ENCODE measurements at places on chromosomes 4 and X.
A peak's percentile ranks its signal among the peaks of the same experiment; 100 is the strongest.

DNA sequence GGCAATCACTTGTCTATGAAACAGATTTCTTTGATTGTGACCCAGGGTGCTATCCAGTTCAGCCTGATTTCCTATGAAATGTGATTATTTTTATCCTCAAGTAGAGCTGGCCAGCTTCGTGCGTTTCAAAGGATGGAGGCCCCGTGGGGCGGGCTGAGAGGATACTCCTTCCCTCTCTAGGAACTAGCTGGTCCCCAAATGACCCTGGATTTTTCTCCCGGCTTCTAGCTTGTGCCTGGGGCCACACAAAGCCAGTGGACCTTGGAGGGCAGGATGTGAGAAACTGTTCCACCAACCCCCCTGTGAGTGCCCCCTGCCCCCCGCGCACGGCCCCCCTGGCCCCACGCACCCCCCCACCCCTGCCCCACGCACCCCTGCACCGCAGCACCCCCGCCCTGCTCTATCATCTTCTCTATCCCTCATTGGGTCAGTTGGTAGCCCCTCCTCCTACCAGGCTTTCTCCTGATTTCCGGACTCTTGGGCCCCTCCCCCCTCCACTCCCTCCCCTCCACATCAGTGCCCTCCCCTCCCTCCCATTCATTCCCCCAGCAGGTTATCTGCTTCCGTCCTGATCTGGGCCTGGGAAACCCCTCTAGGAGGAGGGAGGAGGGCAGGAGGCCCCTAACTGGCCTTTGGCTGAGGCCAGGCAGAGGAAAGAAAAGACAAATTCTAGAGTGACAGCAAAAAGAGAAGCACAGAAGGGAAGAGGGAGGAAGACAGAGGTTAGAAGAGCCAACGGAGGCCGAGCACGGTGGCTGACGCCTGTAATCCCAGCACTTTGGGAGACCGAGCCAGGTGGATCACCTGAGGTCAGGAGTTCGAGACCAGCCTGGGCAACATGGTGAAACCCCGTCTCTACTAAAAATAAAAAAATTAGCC is 3.3 kb downstream of the XPNPEP2 start:
- H3K4me1 ChIP-seq, result no peaks in the 10 kb centered on the region

- H3K4me1 ChIP-seq, result peaks cover 9% of the 10 kb centered on the region
- DNase-seq, result peak; percentile 87
- H3K36me3 ChIP-seq, result no peaks in the 10 kb centered on the region
- no peaks in the 10 kb centered on the region for H3K27me3 ChIP-seq
- peak overlapping the region; percentile 89 for H3K27ac ChIP-seq
- H3K4me3 ChIP-seq, result peak overlapping the region; percentile 89
Observed at GRCh38 chr4:120065974-120066516, 603 bp downstream of the MAD2L1 start.

GRCh38 chrX:38183596-38183995 is 37.1 kb downstream of the SRPX start:
- DNase-seq, result no peak
- no peaks in the 10 kb centered on the region for H3K4me1 ChIP-seq
- H3K4me3 ChIP-seq, result no peak overlapping the region

DNA sequence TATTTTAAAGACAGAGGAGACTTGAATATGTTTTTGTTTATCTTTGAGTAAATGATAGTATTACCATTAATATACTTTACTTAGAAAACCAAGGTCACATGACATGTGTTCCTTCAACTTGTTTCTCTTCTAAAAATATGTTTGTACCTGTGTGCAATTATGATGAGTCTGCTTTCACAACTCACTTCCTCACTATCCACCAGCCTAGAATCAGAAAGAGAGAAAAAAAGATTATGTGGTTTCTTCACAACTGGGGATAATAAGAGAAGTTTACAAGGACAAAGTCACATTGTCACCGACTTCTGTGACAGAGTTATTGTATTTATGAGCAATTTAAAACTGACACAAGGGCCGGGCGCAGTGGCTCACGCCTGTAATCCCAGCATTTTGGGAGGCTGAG is 1112.1 kb downstream of the RPA4 start:
- no peaks in the 10 kb centered on the region for H3K36me3 ChIP-seq
- no peaks in the 10 kb centered on the region for H3K27me3 ChIP-seq
- H3K4me3 ChIP-seq, result no peak overlapping the region

DNA sequence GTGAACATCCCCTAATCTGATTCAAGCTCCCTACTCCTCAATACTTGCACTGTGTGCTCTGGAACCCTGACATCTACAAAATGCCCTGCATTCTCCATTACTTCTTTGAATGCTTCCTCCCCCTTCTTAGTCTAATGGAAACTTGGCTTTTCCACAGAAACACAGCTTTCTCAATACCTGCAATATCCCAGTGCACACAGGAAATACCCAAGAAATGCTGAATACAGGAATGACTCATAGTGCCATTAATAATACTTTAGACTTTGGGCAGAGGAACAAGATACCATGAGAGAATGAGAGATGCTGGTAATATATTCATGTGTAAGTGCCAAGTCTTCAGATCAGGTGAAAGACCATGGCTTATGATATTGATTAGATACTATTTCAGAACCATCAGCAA is 5.6 kb downstream of the QRFPR start:
- H3K4me3 ChIP-seq, result no peak overlapping the region
- H3K27ac ChIP-seq, result no peak overlapping the region
- DNase-seq, result no peak
- H3K36me3 ChIP-seq, result no peaks in the 10 kb centered on the region

DNA sequence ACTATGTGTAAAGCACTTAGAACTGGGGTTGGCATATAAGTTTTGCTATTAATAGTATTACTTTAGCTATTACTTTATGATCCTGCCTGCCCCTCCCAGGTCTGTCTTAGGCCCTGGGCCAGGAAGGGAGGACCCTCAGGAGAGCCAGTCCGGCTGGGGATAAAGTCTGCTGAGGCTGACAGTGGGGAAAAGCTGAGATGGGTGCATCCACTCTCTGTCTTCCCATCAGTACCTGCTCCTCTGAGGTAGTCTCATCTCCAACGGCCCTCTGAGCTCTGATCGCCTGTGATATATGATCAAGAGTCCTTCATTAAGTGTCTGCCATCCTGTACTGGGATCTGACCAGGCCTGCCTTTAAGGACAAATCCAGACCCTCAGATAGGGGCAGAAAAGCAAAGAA is 156.5 kb upstream of the PJA1 start:
- H3K4me3 ChIP-seq, result no peak overlapping the region
- no peaks in the 10 kb centered on the region for H3K36me3 ChIP-seq
- no peak for DNase-seq
- no peak overlapping the region for H3K27ac ChIP-seq

GRCh38 chrX:145953628-145954027 is 136.0 kb downstream of the SLITRK2 start:
- no peak for DNase-seq
- no peaks in the 10 kb centered on the region for H3K36me3 ChIP-seq
- H3K4me1 ChIP-seq, result no peaks in the 10 kb centered on the region
- H3K27me3 ChIP-seq, result no peaks in the 10 kb centered on the region

DNA sequence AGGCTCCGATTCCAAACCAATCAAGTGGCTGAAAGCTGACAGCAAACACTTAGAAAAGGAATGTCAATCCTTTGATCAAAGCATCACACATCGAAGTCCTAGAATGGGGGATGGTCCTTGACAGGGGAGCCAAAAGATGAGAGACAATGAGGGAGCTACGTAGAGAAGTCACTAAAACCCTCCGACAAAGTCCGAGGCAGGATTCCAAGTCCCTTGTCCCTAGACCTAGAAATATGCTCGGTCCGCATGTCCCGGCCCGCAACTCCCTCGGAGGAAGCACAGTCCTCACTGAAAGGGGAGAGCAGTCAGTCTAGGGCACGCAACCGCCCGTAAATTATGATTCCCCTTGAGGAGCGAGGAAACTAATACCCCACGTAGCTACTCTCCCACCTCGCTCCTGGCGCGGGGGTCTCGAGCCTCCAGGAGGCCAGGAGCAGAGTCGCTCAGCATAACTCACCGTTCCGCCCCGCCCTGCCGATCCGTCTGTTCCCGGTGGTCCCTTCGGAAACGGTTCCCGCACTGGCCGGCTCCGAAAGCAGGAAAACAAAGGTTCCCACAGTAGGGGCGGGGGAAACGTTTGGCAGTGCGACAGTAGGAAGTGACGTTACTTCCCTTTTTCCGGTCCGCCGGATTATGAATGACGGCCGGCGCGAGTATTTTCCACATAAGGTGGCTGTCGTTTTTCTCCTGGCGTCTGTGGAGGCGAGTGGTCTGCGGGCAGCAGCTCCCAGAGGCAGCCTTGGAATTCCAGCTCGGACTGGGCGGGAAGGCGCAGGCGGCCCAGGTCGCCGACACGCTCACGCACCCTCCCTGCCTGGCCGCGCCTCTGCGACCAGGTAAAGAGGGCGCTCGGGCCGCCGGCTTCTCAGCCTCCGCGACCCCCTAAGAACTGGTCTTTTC is at the start of the genes GSTCD and INTS12:
GSTCD (plus strand) TSS at position 604 of the 900 bp plus-strand sequence. CDS start 8,830 bp downstream, outside the sequence.
INTS12 (minus strand) TSS at position 509 of the 900 bp plus-strand sequence. CDS start 8,684 bp downstream, outside the sequence.
- peak; percentile 97 for DNase-seq
- H3K27ac ChIP-seq, result peak within 1 kb of the TSS; percentile 48
- no peaks in the 10 kb centered on the region for H3K27me3 ChIP-seq
- no peaks in the 10 kb centered on the region for H3K4me1 ChIP-seq

- H3K36me3 ChIP-seq, result no peaks in the 10 kb centered on the region
- H3K27me3 ChIP-seq, result no peaks in the 10 kb centered on the region
- DNase-seq, result no peak
- H3K4me3 ChIP-seq, result no peak overlapping the region
Observed at GRCh38 chr4:3271131-3271530, 21.7 kb upstream of the RGS12 start.

GRCh38 chrX:123481913-123482851 is 250.7 kb downstream of the THOC2 start:
- H3K4me3 ChIP-seq, result no peak overlapping the region
- no peaks in the 10 kb centered on the region for H3K4me1 ChIP-seq
- no peaks in the 10 kb centered on the region for H3K36me3 ChIP-seq
- H3K27ac ChIP-seq, result no peak overlapping the region
- DNase-seq, result peak; percentile 16

DNA sequence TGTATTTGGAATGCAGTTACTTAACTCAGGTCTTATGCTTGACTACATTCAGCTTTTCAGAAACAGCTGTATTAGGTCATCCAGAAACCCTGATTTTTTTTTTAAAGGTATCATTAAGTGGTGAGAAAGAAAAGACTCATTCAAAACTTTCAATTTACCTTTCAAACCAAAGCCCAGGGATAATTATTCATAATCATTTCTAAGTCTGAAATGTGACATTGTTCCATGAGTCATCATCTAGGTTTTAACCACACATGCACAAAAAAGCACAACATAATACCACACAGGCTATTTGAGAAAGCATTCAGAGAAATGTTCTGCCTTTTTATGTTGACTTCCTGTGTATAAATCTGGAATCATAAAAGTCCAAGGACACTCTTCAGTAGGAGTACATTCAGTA is 288.2 kb downstream of the IL1RAPL2 start:
- no peak for DNase-seq
- no peaks in the 10 kb centered on the region for H3K27me3 ChIP-seq
- no peak overlapping the region for H3K4me3 ChIP-seq
- H3K27ac ChIP-seq, result no peak overlapping the region
- no peaks in the 10 kb centered on the region for H3K4me1 ChIP-seq
- no peaks in the 10 kb centered on the region for H3K36me3 ChIP-seq

DNA sequence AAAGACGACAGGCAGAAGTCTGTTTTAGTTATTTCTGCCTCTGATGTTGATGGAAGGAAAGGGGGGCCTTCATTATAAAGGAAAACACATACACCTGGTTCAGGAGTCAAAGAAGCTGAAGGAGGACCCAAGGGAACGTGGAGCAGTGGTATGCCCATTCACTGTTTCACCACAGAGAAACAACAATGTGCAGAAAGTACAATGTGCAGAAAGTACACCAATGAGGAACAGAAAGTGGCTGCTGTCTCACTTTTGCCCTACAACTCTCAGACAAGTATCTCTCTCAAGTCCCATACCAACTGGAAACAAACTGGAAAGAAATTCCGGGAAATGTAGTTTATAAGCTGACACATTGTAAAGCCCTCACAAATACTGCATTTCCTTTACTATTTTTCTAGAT is 564.5 kb downstream of the TRAM1L1 start:
- H3K36me3 ChIP-seq, result no peaks in the 10 kb centered on the region
- H3K27me3 ChIP-seq, result no peaks in the 10 kb centered on the region
- no peak overlapping the region for H3K27ac ChIP-seq
- no peak overlapping the region for H3K4me3 ChIP-seq
- H3K4me1 ChIP-seq, result no peaks in the 10 kb centered on the region

DNA sequence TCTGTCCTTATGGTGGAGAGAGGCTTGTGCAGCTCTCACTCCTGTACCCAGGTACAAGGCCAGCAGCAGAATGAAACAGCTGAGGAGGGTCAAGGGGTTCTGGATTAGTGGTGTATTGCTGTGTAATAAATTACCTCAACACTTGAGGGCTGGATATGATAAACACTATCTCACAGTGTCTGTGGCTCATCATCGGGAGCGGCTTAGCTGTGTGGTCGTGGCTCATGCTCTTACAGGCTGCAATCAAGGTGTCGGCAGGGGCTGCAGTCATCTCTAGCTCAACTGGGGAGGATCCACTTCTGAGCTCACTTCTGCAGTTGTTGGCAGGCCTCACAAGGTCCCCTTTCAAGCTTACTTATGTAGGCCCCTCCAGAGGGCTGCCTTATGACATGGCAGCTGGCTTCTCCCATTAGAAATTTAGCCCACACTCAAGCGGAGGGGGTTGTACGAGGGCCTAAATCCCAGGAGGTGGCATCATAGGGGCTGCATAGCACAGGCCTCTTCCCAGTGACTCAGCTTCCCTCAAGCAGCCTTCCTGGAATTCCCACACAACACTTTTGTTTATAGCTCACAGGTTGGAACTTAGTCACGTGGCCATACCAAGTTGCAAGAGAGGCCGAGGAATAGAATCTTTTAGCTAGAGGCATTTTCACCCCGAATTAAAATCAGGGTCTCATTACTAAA is 148.2 kb upstream of the RPS6KA3 start:
- no peaks in the 10 kb centered on the region for H3K36me3 ChIP-seq
- H3K4me1 ChIP-seq, result no peaks in the 10 kb centered on the region
- no peak overlapping the region for H3K4me3 ChIP-seq

DNA sequence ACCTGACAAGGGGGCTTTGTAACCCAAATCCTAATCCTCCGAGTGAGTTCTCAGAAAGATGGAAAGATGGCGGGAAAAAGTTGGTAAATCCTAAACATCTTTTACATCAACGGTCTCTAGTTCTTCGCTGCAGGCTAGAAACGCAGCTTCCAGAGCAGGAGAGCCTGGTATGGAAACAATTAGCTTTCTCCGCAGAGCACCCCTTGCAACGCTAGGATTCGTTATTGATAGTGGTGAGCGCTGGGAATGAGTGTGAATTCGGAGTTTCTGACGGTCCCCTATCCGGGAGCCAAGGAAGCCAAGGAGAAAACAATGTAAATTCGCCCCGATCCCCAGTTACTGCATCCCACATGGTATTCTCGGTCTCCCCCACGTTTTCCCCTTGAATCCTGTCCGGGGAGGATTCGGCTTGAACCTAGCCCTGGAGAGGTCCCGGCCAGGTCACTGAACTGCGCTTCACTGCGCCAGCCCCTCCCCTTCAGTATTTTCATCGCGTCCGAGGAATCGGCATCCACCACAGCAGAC is 4.7 kb upstream of the NEUROG2 start:
- H3K27ac ChIP-seq, result no peak overlapping the region
- H3K4me1 ChIP-seq, result peaks cover 5% of the 10 kb centered on the region
- peak; percentile 23 for DNase-seq
- H3K36me3 ChIP-seq, result no peaks in the 10 kb centered on the region

Measured in mesendoderm (in vitro differentiated cells).